ENCODE measurements at places on chromosomes 5 and 9.

- DNase-seq, result no peak
These were observed 2.4 kb upstream of the BTF3 start for GRCh38 chr5:73495772-73496335.

DNA sequence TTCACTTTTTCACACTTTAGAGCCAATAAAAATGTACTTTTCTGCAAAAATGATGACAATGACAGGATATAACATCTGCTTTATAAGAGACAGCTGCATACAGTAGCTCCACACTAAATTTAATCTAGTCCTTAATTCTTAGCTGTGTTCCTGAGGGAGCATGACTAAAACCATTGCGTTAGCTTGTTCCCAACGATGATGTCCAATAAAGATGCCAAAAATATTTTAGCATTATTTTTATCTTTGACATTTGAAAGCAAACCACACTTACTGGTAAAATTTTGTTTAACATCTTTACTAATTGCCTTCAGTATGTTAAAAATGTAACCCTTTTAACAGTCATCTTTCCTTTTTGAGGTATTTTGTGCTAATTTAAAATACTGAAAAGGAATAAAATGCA, 382.7 kb downstream of the CHSY3 start:
- no peak for DNase-seq

GRCh38 chr9:121325387-121325786, 44.7 kb downstream of the STOM start:
- DNase-seq, result no peak

DNA sequence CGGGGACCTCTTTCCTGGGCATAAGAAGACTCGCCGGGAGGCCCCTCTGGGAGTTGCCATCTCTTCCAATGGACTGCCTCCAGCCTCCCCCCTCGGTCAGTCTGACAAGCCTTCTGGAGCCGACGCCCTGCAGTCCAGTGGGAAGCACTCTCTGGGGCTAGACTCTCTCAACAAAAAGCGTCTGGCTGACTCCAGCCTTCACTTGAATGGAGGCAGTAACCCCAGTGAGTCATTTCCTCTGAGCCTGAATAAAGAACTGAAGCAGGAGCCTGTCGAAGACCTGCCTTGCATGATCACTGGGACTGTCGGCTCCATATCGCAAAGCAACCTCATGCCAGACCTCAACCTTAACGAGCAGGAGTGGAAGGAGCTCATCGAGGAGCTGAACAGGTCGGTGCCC, 28.4 kb upstream of the LTC4S start:
- DNase-seq, result no peak

GRCh38 chr9:90478821-90479220, 163.8 kb downstream of the DIRAS2 start:
- no peak for DNase-seq

- DNase-seq, result no peak
These were observed 63.9 kb downstream of the PPARGC1B start for GRCh38 chr5:149794041-149794440.

- no peak for DNase-seq
These were observed 418.9 kb downstream of the ARHGEF28 start for GRCh38 chr5:74044936-74045335.

GRCh38 chr5:80071510-80072021, 36.4 kb downstream of the THBS4 start:
- DNase-seq, result no peak

DNA sequence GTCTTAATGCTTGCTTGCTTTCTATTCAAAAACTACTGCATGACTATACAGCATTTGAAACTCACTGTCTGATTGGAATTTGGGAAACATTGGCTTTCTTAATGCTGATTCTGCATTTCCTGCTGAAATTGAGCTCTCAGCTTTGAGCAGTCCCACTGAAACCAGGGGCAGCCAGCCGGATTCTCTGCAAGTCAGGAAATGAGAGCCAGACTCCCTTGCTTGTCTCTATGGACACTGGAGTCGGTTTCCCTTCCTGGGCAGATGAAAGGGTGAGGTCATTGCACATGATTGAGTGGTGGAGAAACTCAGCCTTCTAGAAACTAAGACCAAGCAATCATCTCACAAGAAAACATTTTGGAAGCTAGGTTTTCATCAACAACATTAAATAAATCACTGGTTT, 119.7 kb upstream of the SPATA31C2 start:
- no peak for DNase-seq

- no peak for DNase-seq
These were observed 320.9 kb downstream of the NTRK2 start for GRCh38 chr9:84990416-84990815.

DNA sequence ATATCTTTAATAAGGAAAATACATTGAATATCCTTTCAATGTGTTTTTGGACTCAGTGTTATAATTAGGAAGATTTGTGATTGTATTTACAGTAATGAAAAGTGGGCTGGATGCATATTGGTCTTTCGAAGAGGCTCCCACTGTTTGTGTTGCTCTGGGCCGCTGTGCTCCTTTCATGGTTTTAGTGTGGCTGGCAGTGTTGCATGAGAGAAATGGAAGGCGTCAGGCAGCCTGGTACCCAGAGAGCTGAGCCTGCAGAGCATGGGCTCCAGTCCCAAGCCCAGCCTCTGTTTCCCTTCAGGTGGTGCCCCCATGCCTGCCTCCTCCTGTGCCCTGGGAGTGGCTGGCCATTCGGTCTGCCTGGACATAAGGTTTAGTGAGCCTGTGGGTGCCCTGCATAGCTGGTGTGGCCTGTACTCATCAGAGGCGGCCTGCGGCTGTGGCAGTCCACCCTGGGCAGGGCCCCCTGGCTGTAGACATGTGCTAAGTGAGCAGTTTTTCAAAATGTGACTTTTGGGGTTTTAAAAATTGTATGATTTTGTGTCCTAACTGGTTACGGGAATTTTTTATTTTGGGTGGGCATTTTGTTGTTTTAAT, 27.4 kb upstream of the FAM120AOS start:
- no peak for DNase-seq

- no peak for DNase-seq
These were observed 113.3 kb upstream of the SPATA31D4 start for GRCh38 chr9:81814794-81815464.

DNA sequence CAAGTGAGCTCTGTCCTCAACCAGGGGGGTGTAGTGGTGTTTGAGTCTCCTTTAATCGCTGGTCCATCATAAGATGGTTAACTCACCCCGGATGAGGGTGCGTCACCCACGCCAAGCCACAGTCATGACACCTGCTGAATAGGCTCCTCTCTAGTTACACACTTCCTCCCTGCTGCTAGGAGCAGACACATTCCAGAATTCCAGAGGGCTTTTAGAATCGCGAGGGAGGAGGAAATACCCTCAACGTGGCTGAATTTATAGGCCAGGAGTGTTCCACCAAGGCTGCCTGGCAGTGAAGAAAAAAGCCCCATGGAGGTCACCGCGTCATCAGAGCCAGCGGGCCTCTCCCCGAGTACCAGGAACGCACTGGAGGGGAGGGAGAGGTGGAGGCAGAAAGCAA, 5.1 kb downstream of the GLRX start:
- DNase-seq, result no peak

DNA sequence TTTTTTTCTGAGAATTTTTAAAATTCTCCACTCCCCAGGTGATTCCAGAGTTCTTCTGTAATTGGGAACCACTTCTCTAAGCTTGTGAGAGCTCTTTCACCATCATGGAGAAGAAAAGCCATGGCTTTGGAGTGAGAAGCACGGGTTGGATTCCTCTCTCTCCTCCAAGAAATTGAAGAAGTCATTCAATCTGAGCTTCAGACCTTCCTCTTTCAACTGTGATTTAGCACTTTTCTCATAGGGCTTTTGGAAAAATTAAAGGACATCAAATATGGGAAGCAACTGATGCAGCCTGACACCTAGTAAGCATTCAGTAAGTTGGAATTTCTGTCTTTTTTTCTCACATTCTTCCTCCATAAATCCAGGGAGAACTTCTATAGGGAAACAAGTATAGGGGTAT, 580.4 kb upstream of the KLF4 start:
- DNase-seq, result no peak

DNA sequence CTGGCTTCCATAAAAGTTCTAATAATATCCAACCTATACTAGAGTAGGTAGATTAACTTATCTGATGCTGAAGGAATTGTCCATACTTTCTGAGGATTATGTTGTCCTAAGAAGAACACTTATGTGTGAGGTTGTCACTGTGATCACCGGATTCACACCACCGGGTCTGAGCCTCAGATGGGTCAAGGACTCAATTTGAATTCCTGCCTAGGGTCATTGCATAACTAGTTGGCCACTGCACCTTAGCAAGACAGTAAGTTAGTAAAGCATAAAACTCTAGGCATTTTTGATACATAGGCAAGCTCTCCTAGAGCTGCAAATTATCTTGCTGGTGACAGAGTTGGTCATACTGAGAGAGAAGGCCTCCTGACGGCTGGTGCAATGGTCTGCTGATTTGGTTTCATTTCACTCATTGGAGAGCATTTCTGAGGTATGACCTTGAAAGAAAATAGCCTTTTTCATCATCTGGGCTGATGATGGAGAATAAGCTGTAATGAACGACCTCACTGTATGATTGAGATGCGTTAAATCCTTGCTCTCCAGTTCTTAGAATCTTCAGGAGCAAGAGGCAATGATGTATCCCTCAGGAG, 72.0 kb upstream of the CKMT2 start:
- no peak for DNase-seq

GRCh38 chr5:34051374-34051980, 8.5 kb upstream of the C1QTNF3 start:
- no peak for DNase-seq

DNA sequence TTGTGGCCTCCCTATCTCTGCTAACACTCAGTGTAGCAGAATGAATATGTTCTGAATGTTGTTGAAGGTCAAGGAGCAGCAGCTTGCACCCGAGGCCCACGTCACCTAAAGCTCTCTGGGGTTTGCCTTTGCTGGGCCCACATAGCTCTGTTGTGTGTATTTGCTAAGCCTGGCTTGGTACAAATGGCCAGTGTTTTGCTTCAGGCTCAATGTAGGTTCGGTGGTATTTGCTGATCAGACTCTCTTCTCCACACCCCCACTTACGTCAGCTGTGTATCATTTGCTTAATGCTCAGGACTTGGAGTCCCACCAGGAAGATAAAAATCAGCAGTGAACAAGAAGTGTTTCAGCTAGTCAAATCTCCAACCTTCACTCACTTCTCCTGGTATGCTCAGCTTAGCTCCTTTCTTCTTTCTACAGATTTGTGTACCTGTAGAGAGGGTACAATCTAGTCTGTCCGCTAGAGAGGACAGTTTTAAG, 4.8 kb upstream of the RFESD start:
- DNase-seq, result no peak

GRCh38 chr5:77991084-77991483, 214.9 kb upstream of the TBCA start:
- no peak for DNase-seq

GRCh38 chr9:91835632-91836031, 114.4 kb downstream of the ROR2 start:
- DNase-seq, result no peak

GRCh38 chr5:35198075-35198474, 32.2 kb downstream of the PRLR start:
- DNase-seq, result peak; percentile 47

GRCh38 chr5:155905364-155905763, 421.6 kb upstream of the SGCD start:
- DNase-seq, result no peak

GRCh38 chr5:149355688-149356087, 2.2 kb upstream of the PCYOX1L start:
- DNase-seq, result no peak

DNA sequence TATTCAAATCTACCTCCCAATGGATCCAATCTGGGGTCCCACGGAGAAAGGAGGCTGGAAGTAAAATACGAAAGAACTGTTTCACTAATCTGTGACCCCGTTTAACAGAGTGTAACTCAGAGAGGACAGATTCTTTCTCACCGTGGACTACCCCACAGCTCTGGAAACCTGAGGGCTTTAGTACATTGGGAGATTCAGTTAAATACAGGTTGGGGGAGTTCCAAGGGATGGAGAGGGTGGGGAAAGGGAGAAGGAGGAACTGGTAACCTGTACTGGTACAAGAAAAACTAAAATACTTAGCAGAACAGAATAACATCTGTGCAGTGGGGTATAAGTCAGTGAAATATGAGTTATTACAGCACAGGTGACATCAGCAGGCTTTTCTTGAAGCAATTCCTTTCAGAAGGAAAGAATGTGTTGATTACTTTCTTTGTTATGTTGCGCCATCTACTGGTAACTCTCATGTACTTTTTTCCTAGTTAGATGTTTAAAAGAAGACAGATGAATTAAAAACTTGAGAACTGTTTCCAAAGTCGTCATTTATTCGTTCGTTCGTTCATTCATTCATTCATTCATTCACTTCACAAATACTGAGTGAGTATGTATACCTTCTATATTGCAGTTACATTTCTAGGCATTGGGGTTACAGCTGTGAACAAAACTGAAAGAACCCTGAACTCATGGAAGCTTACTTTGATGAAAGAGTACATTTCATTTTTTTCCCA, 30.0 kb upstream of the STOM start:
- DNase-seq, result peak; percentile 65

DNA sequence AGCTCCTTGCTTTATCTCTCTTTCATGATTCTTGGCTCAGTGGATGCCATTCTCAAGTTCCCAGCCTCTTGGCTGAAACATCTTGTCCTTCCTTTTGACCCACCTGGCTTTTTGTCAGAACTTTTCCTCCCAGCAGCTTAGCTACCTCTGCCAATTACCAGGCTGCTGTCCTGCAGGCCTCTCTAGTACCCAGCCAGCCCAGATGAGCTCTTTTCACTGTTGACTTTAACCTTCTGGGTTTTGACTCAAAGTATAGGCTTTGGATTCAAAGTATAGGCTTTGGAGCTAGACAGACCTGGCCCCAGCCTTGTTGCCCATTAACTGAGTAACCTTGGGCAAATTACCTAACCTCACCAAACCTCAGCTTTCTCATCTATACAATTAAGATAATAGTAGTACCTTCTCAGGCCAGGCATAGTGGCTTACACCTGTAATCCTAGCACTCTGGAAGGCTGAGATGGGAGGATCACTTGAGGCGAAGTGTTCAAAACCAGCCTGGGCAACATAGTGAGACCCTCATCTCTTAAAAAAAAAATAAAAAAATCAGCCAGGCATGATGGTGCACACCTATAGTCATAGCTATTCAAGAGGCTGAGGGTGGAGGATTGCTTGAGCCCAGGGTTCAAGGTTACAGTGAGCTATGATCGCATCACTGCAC, 6.6 kb upstream of the TMEFF1 start:
- no peak for DNase-seq

DNA sequence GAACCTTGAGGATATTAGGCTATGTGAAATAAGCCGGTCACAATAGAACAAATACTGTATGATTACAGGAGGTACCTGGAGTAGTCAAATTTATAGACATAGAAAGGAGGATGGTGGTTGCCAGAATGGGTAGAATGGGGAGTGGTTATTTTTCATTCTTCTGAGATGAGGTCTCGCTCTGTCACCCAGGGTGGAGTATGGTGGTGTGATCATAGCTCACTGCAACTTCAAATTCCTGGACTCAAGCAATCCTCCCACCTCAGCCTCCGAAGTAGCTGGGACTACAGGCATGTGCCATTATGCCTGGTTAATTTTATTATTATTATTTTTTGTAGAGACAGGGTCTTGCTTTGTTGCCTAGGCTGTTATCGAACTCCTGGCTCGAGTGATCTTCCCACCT, 27.1 kb downstream of the SH3PXD2B start:
- no peak for DNase-seq

GRCh38 chr9:133522073-133522910, 2.5 kb downstream of the MYMK start:
- DNase-seq, result no peak

GRCh38 chr5:664343-664993, 28.7 kb downstream of the TPPP start:
- no peak for DNase-seq

- no peak for DNase-seq
These were observed 121.9 kb upstream of the GRHPR start for GRCh38 chr9:37300620-37301019.

Data from NCI-H1105 (cell line).